ENCODE measurements at places on chromosomes 1 and 21. TPM values are rescaled to one million over a fixed set of nuclear protein-coding genes. Genes with fewer than 3 reads are reported as not detected.

GRCh38 chr1:215052256-215053015 lies 30.1 kb upstream of the KCNK2 start:
- no peak overlapping the region for H3K4me3 ChIP-seq
- DNase-seq, result no peak
- no peak overlapping the region for H3K27ac ChIP-seq
- H3K36me3 ChIP-seq, result no peaks in the 10 kb centered on the region
- no peaks in the 10 kb centered on the region for H3K27me3 ChIP-seq
- peaks cover 21% of the 10 kb centered on the region for H3K4me1 ChIP-seq

DNA sequence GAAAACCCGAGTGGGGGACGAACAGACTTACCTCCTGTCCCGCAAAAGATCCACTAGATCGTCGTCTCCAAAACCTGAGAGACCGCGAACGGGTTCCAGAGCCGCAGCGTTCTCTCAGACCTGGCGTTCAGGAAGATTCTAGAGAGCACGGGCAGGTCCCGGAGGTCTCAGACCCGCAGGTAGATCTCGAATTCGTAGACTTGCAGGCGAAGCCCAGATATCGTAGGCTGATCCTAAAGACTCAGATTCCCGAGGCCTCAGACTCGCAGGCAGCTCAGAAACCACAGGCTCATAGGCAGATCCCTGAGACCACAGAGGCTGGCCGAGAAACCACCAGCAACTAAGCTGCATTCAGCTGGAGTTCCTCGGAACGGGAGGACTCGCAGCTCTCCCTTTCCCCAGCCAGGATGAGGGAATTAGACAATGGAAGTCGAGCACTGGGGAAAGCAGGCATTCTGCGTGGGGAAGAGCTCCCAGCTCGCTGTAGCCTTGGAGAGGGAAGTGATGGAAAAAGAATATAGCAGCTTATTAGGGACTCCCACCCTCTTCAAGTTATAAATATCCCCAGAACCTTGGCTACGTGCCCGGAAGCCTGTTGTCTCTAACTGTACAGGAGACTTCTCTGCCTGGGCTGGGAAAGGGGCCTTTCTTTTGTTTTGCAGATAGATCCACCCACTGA lies at the start of gene ZNF436:
TSS of gene ZNF436 (minus strand) at position 502 of the 679 bp plus-strand sequence. CDS start 1,831 bp downstream, outside the sequence.
- H3K36me3 ChIP-seq, result peaks cover 8% of the 10 kb centered on the region
- peak within 1 kb of the TSS; percentile 96 for H3K27ac ChIP-seq
- no peak for DNase-seq
- peak within 1 kb of the TSS; percentile 92 for H3K4me3 ChIP-seq
- peaks cover 35% of the 10 kb centered on the region for H3K27me3 ChIP-seq

DNA sequence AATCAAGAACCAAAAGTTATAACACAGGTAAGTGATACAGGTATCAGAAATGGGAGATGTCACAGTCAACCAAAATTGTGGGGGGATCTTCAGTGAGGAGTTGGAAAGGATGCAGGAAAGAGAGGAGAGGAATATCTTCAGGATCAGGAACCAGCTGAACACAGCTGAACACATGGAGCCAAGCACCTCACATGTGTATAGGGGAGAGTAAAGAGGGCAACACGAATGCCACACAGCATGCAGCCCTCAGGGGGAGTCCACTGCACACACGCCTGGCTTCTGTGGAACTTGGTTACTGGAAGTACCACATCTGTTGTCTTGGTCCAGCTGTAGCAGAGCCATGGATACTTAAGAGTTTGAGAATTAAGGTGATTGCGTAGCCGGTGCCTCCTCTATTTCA lies 218.8 kb downstream of the RGS7 start:
- no peak overlapping the region for H3K4me3 ChIP-seq
- no peaks in the 10 kb centered on the region for H3K27me3 ChIP-seq
- peaks cover 25% of the 10 kb centered on the region for H3K36me3 ChIP-seq
- no peak for DNase-seq
- H3K4me1 ChIP-seq, result peaks cover 13% of the 10 kb centered on the region

Gene CACNA1S
- 0.07 TPM for total RNA-seq
